Stimulated activated CD4-positive, alpha-beta T cell treated with anti-CD3 and anti-CD28 coated beads, Interleukin-1b, Interleukin-23, amount 100 ng/mL, for 1 hour (primary cell): ENCODE measurements at places on chromosomes 16 and 17.

- no peak for DNase-seq
Observed at GRCh38 chr17:74523308-74523707, 8.0 kb downstream of the CD300LB start.

DNA sequence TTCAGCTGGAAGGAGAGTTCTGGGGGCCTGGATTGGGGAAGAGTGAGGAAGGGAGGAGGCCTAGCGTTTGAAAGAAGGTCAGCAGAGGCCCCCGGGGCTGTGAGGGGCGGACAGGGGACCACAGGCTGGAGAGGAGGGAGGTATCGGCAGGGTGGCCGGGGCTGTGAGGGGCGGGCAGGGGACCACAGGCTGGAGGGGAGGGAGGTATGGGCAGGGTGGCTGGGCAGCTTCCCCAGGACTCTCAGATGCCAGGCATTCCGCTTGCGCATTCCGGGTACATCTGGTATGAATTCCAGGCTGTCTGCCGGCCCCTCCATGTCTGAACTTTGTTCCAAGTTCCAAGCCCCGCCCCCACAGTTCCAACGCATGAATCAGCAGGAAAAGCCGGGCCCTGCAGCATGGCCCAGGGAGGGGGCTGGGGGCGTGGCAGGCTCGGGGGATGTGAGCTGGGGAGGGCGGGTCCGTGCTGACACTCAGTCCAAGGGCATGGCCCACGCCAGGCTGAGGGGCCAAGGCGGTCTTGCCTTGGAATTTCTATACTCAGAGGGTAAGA, 4.3 kb upstream of the TLCD2 start:
- no peak for DNase-seq

GRCh38 chr16:70687671-70688245, 1.9 kb upstream of the MTSS2 start:
- DNase-seq: no peak

GRCh38 chr17:44005527-44006271, 1.3 kb downstream of the NAGS start:
- no peak for DNase-seq

DNA sequence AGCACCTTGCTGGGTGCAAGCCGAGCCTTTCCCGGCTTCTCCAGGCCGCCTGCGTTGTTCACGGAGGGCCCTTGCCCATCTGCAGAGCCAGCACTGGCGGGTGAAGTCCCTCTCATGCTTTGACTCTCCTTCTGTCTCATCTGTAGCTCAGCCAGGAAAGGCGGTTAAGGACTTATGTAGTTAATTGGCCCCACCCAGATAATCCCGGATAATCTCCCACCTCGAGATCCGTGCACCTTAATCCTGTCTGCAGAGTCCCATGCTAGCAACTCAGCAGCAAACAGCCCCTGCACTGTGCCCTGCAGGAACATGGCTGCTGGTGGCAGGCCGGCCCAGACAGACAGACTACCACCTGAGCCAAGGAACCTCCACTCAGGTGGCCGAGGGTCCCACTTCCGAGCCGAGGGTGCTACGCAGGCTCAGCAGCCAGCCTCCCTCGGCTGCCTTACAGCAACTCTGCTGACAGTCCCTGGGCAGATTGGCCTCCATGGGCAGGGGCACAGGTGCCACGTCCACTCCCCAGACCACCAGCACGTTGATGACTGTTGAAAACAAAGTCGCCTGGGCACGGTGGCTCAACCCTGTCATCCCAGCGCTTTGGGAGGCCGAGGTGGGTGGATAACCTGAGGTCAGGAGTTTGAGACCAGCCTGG, 16.9 kb downstream of the RAB40C start:
- no peak for DNase-seq

- DNase-seq: no peak
Observed at GRCh38 chr17:6492892-6493674, 48.8 kb downstream of the PIMREG start.

GRCh38 chr16:20410121-20410723, 888 bp downstream of the ACSM5 start:
- no peak for DNase-seq

GRCh38 chr17:60773552-60773951, 95.9 kb downstream of the BCAS3 start:
- DNase-seq: no peak
